ENCODE measurements at places on chromosomes 11 and 22.

DNA sequence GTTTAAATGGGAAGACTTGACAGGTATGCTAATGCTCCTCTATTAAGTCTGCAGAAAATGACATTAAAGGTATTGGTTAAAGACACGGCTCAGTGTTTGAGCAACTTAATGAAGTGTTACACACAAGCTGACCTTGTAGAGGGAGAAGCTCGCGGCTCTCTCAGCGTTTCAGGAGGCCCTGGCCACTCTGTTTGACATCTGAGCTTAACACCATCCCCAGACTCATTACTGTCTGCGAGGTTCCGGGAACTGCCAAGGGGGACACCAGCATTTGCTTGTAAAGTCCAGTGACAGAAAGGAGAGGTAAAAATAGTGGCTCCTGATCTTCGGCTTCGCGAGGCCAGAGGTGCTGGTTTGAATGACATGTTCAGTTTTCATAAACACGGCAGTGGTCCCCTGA lies 540.7 kb upstream of the CADM1 start:
- DNase-seq = no peak

GRCh38 chr11:3723014-3723708 lies 52.0 kb upstream of the CHRNA10 start:
- no peak for DNase-seq

DNA sequence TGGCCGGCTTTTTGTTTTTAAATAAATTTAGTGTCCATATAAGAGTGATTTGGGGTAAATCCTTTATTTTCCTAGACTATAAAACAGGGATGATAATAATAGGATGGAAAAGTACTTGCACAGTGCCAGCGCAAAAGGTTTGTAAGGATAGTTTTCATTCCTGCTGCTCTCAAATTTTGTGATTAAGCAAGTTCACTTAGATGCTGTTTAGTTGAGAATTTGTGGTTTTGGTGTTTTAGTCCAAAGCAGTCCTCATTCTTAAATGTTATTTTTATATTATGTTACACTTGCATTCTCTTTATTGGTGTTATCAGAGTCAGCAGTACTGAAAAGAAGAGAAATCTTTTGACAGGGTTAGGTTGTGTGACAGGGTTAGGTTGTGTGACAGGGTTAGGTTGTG lies 47.9 kb downstream of the PPP6R3 start:
- no peak for DNase-seq

GRCh38 chr11:34148504-34149165 lies 43.2 kb downstream of the NAT10 start:
- DNase-seq = no peak

GRCh38 chr22:36548606-36549005 lies 19.6 kb upstream of the EIF3D start:
- no peak for DNase-seq

- no peak for DNase-seq
Measured at GRCh38 chr22:49400136-49400940, 427.3 kb downstream of the BRD1 start.

DNA sequence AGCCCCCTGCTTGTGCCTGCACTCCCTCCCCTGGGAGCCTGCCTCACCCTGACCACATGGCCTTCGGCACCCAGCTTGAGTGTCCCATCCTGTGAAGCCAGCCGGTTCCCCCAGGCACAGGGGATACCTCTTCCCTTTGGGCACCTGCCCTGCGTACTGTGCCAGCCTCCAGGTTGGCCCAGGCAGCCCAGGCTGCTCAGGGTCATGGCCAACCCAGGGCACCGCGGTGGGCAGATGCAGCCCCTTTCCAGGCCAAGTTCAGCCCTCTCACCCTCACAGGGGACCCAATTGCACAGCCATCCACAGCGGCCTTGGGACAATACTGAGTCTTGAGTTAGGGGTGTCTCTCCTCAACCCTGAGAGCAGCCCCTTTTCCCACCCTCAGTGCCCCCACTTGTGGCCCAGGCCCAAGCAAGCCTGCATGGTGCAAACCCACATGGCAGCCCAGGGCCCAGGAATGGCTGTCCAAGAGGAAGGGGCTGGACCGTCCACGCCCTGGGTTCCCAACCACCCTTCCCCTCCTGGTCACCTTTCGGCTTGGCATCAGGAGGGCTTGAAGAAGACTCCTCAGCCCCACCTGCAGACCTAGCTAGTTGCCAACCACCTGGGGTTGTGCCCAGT lies 87.7 kb downstream of the CDKN1C start:
- no peak for DNase-seq

GRCh38 chr11:76786016-76786415 lies 2.9 kb downstream of the TSKU start:
- no peak for DNase-seq

- DNase-seq = no peak
Measured at GRCh38 chr22:20009582-20010306, 6.9 kb downstream of the ARVCF start.

- no peak for DNase-seq
Measured at GRCh38 chr11:17547051-17547577, at the start of gene OTOG. Gene OTOG (plus strand): TSS chr11:17547259. CDS start chr11:17547373, 114 bp downstream.

DNA sequence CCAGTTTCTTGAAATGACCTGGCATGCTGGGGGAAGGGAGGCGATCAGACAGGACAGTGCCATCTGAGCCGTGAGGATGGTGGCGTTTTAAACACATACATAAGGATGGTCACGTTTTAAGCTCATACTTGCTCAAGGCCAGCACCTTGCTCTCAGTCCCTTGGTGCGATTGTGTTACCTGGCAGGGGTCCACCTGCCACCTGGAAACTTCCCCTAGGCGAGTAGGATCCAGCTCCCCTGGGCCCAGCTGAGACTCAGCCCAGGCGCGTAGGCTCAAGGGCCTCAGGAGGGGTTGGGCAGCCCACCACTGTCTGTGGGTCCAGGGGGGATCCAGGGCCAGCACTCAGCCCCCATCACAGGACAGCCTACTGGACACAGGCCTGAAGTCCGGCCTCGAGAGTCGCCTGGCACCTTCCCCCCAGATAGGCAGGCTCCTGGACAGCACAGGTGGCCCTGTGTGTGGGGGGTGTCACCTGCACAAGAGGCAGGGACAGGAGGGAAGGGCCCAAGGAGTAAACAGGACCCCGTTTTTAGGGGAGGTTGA lies 185.8 kb downstream of the BRD1 start:
- no peak for DNase-seq

DNA sequence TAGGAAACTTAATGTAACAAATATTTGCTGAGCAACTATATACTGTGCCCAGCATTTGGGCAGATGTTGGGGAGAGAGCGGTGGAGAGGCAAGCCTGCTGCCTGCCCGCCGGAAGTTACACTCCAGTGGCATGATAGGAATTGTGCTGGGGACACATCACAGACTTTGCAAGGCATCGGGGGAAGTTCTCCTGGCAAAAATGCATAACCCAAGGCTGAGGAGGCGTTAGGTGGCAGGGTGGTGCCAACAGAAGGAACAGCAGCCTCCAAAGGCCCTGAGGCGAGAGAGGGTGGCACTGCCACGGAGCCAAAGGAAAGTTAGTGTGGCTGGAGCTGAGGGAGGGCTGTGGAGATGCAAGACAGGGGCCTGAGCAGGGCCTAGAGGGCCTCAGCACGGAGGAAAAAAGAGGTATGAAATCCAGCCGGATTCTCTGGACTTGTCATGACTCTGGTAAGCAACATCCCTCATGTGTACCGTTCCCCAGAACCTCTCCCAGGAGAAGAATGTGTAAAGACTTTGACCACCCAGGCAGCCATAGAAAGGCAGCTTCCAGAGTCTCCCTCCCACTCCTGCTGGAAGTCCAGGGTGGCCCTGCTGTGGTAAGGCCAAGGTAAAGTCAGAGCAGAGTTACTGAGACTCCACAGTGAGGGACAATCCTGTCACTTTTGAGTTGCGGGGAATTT lies 76.1 kb upstream of the RAB1B start:
- DNase-seq = no peak
